ENCODE measurements at places on chromosomes 11 and 22. TPM values are rescaled to one million over a fixed set of nuclear protein-coding genes. Genes with fewer than 3 reads are reported as not detected.

DNA sequence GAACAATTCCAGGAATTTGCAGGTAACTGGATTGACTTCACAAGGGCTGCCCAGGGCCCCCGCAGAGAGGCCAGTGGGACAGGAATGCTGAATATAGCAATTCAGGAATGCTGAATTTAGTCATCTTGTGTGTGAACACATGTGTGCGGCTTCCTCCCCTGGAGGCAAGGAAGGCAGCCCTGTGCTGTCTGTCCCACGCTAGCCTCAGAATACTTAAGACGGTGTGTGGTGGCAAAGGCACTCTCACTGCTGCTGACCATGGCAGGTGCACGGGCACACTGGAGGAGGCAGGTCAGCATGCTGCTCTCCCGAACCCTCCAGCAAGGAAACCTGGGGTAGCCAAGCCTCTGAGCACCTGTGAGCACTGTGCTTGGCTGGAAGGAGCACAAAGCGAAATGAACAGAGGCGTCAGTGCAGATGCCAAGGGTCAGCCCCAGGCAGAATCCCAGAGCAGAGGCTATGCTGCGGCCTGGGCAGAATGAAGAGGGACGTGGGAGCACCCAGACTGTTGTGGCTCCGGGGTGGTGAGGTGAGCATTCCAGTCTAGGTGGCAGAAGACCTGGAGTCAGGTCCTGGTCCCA, 2.7 kb downstream of the GNAZ start:
- H3K27me3 ChIP-seq = no peaks in the 10 kb centered on the region
- H3K4me1 ChIP-seq = no peaks in the 10 kb centered on the region
- peak; percentile 37 for DNase-seq
- H3K36me3 ChIP-seq = no peaks in the 10 kb centered on the region

GRCh38 chr11:117143390-117143789, 697 bp upstream of the PAFAH1B2 start:
- peak overlapping the region; percentile 97 for H3K4me3 ChIP-seq
- H3K4me1 ChIP-seq = peaks cover 29% of the 10 kb centered on the region
- H3K36me3 ChIP-seq = peaks cover 9% of the 10 kb centered on the region
- H3K27me3 ChIP-seq = no peaks in the 10 kb centered on the region
- H3K27ac ChIP-seq = peak overlapping the region; percentile 90

The KDM4E gene
- not detected for total RNA-seq

- no peaks in the 10 kb centered on the region for H3K27me3 ChIP-seq
- peak; percentile 71 for DNase-seq
- no peaks in the 10 kb centered on the region for H3K4me1 ChIP-seq
Observed at GRCh38 chr11:94602430-94603372, 35.5 kb downstream of the PIWIL4 start.

- H3K4me1 ChIP-seq = peaks cover 4% of the 10 kb centered on the region
- no peak overlapping the region for H3K4me3 ChIP-seq
- H3K36me3 ChIP-seq = no peaks in the 10 kb centered on the region
- DNase-seq = no peak
- H3K27ac ChIP-seq = peak overlapping the region; percentile 55
Observed at GRCh38 chr11:70139785-70140410, 61.8 kb downstream of the ANO1 start.

All from upper lobe of right lung (tissue), 1 donor.